ENCODE measurements at places on chromosomes 2 and 18. TPM values are rescaled to one million over a fixed set of nuclear protein-coding genes. Genes with fewer than 3 reads are reported as not detected.

- DNase-seq: no peak
Observed at GRCh38 chr2:199847181-199847864, 3.7 kb downstream of the FTCDNL1 start.

DNA sequence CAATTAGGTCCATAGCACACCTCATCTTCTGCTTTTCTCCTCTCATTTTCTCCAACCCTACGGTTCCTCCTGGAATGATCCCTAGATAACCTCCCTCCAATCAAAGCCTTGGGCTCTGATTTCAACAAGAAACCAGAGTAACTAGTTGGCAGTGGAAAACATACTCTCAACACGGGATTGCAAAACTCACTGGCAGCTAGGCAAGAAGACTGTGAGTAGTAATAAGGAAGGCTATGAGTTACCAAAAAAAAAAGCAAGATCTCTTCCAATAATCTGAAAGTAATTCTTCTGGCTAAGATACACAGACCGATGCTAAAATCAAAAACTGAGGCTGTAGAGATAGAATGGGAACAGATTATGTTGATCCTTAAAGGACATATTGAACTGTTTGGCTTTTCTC lies 28.4 kb upstream of the CCDC102B start:
- no peak for DNase-seq

DNA sequence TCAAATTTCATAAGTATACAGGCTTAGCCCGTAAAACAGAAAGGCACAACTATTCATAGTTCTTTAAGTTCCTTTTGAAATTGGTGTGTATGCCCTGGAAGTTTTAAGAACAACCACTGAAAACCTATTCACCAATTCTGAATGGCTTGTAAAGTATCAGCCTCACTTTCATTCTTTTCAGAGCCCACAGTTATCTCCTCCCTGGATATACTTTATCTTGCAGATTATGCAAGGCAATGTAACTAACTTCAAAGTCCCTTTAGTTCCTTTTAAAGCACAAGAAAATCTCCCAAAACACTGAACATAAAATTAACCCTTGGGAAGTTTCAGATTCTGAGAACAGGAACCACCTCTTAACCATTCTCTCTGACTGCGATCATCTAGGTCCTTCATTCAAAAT lies 1.1 kb downstream of the STRN start:
- no peak for DNase-seq

DNA sequence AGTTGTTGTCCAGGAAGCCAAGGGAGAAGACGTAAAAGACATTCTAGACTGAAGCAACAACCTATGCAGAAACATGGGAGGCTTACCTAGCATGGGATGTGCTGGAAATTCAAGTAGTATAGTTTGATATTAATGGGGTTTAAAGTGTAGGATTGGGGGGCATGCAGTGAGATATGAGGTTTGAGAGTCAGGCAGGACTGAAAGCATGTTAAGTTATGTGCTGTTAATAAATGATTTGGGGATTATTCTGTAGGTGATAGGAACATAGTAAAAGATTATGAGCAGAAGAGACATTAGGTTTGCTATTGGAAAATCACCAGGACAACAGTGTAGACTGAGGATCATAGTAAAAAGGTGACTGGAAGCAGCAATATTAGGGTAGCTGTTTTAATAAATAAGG lies 3.2 kb downstream of the EHBP1 start:
- DNase-seq: no peak

DNA sequence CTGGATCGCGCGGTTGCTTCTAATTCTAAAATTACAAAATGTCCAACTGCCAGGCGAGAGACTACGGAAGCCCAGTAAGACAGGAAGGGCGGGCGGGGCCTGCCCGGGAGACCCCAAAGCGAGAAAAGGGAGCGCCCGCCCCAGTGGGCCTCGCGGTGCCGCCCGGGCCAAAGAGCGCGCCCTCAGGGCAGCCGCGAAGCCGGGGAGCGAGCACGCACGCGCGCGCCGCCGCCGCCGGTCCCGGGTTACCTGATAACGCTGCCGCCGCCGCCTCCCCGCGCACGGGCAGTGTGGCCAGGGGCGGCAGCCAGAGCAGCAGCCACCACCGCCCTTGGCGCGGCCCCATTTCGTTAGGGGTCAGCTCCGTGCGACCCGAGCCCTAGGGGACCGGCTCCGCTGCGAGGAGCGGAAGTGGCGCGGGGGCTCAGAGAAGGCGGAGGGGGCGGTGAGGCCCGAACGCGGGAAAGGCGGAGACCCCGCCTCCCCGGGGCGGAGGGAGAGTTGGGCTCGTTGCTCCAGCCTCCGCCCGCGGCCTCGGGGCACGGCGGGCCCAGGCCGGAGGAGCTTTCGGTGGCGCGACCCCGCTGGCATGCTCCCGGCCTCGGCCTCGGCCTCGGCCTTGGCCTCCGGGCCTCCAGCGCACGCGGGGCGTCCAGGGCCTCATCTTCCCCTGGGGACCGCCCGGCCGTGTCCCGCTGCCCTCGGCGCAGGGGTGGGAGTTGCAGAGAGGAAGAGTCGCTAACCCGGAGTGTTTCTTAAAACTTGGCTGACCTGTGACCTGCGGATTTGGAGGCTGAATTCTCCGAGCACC lies at the start of gene NEMP2:
Gene NEMP2 (minus strand): TSS at position 413 of the 811 bp plus-strand sequence. CDS start 67 bp downstream, at position 346.
- no peak for DNase-seq

DNA sequence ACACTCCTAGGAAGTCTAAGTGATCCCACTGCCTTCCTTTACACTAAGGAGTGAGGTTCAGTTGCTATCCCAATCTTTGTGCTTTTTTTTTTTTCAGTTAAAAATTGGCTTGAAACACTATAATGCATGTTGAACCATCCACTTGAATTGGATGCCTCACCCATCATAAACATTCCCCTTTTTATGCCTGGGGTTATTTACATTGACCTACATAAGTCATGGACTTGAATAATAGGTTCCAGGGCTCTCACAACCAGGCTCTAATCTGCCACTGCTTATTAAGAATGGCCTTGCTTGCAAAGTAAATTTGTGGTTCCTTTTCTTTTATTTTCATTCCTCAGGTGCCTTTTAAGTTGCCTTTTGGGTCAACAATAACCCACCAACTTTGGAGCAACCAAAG lies 236.1 kb upstream of the MEIS1 start:
- DNase-seq: no peak

DNA sequence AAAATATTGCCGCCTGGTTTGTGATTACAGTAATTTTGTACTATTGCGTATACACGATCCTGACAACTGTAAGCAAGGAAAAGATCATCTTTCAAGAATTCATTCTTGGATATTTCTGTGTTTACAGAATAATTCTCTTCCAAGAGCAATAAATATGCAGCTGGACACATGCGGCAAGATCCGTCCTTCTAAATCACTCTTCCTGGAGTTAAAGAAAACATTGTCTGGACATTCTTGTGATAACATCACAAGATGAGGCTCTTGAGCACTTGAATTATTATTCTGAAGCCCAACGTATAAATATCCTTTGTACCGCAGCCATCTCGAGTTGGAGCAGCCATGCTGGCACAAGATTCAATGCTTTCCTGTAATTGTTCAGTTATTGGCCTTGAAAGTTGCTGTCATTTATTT lies 9.9 kb downstream of the FHL2 start:
- DNase-seq: no peak

GRCh38 chr2:162824304-162824703 lies 14.3 kb downstream of the KCNH7 start:
- DNase-seq: no peak

ARHGEF4 gene
- 0.35 TPM for total RNA-seq

DNA sequence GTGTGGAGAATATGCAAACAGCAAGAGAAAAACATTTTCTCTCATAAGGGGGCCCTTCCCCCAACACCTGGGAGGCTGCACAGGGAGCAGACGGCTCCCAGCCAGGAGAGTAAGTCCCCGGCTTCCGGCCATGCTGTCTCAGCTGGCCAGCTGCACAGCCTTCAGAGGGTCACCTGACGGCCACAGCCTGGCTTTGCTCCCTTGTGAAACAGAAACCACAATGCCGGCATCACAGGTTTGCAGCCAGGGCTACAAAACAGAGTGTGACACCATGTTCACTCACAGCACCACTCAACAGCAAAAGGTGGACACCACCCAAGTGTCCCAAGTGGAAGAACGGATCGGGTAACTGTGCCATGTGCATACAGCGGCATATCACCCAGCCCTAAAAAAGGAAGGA lies 86.9 kb upstream of the GPC1 start:
- DNase-seq: no peak

GRCh38 chr2:101793277-101793969 lies 95.9 kb downstream of the MAP4K4 start:
- no peak for DNase-seq

DNA sequence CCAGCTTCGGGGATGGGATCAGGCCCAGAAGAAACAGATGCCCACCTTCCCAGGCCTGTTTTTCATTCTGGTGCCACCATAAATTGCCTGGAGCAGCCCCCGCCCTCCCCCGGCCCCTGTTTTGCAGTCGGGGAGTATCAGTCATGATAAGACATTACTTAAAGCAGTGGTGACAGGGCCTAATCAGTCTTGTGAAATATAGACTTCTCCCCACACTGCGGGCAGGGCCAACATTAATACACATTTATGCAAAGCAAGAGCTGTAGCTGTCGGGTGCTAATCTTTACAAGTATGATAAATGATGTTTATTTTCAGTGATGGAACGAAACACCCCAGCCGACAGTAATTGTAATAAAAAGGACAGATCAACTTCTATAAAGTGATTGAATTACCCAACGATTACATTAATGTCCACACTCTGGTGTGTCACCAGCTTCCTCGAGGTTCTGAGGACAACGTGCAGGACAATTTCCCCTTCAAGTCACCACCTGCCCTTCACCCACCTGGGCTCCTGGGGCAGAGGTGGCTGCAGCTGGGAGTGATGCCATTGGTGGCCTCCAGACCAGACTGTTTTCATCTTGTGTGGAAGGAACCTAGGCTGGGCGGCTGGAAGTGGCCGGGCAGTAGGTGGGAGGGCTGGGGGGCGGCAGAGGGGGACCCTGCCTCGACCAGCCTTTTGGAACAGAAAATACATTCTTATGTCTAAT lies 226.0 kb downstream of the TFCP2L1 start:
- DNase-seq: no peak
